ENCODE measurements at places on chromosomes 2 and 18. TPM values are rescaled to one million over a fixed set of nuclear protein-coding genes. Genes with fewer than 3 reads are reported as not detected.

The ITGA4 gene
- 7.2 TPM for total RNA-seq

The CYRIA gene
- 21.3 TPM for total RNA-seq

The REG1A gene
- 16.9 TPM for total RNA-seq

The MAIP1 gene
- 13.5 TPM for total RNA-seq

The POTEI gene
- total RNA-seq: 0.30 TPM

The GYPC gene
- total RNA-seq: 134 TPM

The ADAM23 gene
- 6.8 TPM for total RNA-seq

The GPAT2 gene
- 6.1 TPM for total RNA-seq

The CTIF gene
- 75.2 TPM for total RNA-seq

The VAMP5 gene
- total RNA-seq: 48.5 TPM

- no peak for DNase-seq
- no peak overlapping the region for H3K4me3 ChIP-seq
- no peak overlapping the region for H3K27ac ChIP-seq
- H3K27me3 ChIP-seq: no peaks in the 10 kb centered on the region
- H3K4me1 ChIP-seq: no peaks in the 10 kb centered on the region
These were observed 3.8 kb downstream of the PROM2 start for GRCh38 chr2:95278051-95278471.

DNA sequence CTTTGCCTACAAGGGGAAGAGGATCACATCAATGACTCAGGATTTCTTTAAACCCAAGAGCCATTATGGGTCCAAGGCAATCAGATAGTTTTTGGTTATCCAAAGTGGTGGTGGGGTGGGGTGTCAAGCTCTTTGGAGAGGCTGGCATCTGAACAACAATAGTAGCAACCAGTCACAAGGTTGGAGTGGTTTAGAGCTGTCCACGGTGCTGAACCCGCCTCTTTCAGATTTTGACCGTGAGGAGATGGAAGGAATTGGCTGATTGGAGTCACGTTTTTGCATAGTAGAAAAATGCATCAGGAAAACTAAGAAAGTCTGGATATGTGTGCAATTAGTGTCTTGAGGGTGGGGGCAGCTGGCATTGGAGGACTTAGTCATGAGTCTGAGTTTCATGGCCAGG is 159.9 kb downstream of the LOXHD1 start:
- DNase-seq: no peak
- H3K36me3 ChIP-seq: no peaks in the 10 kb centered on the region
- H3K27ac ChIP-seq: no peak overlapping the region
- H3K4me1 ChIP-seq: no peaks in the 10 kb centered on the region
- H3K27me3 ChIP-seq: no peaks in the 10 kb centered on the region

DNA sequence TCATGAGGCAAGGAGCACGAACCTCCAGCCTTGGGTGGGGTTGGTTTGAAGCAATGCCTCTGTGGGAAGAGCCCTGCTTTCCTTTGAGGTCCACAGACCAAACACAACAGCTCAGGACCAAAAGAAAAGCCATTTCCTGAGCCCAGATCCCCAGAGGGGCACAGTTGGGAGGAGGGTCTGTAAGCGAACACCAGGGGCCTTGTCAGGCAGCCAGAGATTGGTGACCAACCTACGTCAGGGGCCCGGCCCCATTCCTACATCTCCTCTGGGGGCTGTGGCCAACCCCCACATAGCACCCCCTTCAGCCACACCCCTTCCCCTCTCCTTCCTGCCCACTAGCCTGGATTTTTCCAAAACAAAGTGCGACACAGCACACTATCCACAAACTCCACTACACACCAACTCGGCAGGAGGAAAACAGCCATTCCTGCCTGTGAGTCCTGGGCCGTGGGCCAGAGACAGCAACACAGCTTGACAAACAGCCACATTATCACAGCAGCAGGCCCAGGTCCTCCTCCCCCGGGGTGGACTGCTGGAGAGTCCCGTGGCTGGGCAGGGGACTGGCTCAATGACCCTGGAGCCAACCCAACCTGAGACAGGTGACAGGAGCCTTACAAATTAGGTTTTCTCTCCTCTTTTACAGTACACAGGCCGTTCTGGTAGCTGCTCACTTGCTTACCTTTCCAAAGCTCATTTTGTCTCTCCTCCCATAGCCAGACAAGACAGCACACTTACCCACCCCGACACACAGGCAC is 98.8 kb downstream of the TNS1 start:
- peak overlapping the region; percentile 97 for H3K27ac ChIP-seq
- no peaks in the 10 kb centered on the region for H3K36me3 ChIP-seq
- no peak overlapping the region for H3K4me3 ChIP-seq

GRCh38 chr2:205837663-205838062 is 155.4 kb downstream of the NRP2 start:
- DNase-seq: no peak
- H3K27me3 ChIP-seq: no peaks in the 10 kb centered on the region
- no peaks in the 10 kb centered on the region for H3K36me3 ChIP-seq

- no peaks in the 10 kb centered on the region for H3K36me3 ChIP-seq
- H3K4me1 ChIP-seq: no peaks in the 10 kb centered on the region
- H3K27me3 ChIP-seq: no peaks in the 10 kb centered on the region
- H3K27ac ChIP-seq: no peak overlapping the region
These were observed 77.1 kb downstream of the DDX1 start for GRCh38 chr2:15668611-15669305.

- no peak overlapping the region for H3K4me3 ChIP-seq
- H3K27ac ChIP-seq: no peak overlapping the region
- DNase-seq: no peak
- no peaks in the 10 kb centered on the region for H3K4me1 ChIP-seq
- H3K27me3 ChIP-seq: no peaks in the 10 kb centered on the region
These were observed 402.0 kb downstream of the ALK start for GRCh38 chr2:29519338-29519925.

- H3K36me3 ChIP-seq: no peaks in the 10 kb centered on the region
- no peaks in the 10 kb centered on the region for H3K27me3 ChIP-seq
- DNase-seq: peak; percentile 17
- no peak overlapping the region for H3K4me3 ChIP-seq
- peaks cover 22% of the 10 kb centered on the region for H3K4me1 ChIP-seq
These were observed 86.6 kb downstream of the COL6A3 start for GRCh38 chr2:237327175-237327950.

DNA sequence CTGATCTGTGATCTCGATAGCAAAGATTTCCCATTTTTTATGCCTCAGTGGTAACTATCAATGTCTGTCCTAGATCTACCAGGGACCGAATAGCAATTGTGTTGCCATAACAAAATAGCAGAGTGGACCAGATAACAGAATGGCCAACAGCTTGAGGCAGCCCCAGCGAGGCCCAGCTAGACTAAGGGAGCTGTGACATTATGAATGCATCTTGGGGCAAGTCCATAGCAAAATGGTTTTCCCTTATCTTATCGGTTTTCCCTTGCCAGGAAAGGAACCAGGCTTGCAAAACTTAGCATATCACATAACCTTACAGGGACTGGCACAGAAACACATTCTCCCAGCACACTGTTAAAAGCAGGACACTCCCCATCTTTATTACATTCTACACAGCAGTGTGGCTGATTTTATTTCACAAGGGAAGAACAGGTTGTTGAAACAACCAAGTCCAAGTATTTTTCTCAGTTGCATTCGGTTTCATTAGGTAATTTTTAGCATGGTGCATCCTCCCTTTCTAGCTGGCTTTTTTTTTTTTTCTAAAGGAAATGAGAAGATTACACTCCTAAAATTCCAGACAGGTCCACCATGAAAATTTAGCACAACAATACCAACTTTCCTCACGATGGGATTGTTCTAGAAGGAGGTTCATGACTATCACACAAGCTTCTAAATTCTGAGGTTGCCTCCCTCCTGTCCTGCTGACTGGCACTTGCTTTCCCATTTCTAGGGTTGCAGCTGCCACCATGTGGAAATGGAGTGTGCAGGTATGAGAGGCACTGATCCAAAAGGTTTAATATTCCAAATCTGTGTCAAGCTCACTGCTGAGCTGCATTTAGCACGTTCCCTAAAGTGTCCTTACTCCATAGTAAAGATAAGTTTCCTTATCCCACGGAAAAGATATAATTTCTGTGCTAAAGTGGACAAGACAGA is 97.0 kb upstream of the SLC35G4 start:
- H3K36me3 ChIP-seq: no peaks in the 10 kb centered on the region
- no peak overlapping the region for H3K4me3 ChIP-seq
- no peak overlapping the region for H3K27ac ChIP-seq
- no peaks in the 10 kb centered on the region for H3K27me3 ChIP-seq
- no peaks in the 10 kb centered on the region for H3K4me1 ChIP-seq
- no peak for DNase-seq

- H3K27me3 ChIP-seq: no peaks in the 10 kb centered on the region
- peak; percentile 74 for DNase-seq
- H3K4me3 ChIP-seq: no peak overlapping the region
These were observed 370.8 kb downstream of the OSR1 start for GRCh38 chr2:18987592-18988073.

DNA sequence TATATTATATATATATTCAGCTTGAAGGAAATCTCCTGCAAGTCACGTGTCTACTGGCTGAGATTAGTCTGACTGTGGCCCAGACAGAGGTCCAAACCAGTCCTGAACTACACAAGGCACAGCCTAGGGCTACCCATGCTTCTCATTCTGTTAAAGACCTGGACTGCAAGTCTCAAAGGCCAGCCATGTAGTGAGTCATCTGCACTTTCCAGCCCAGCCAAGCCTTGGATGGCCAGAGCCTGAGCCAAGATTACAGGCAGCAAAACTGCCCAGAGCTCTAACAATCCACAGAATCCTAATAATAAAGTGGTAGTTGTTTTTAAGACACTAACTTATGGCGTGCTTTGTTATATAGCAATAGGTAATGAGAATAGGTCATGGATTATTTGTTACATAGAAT is 259.6 kb downstream of the SS18 start:
- H3K4me3 ChIP-seq: no peak overlapping the region
- H3K36me3 ChIP-seq: no peaks in the 10 kb centered on the region
- H3K27me3 ChIP-seq: no peaks in the 10 kb centered on the region
- peak; percentile 55 for DNase-seq

- H3K36me3 ChIP-seq: no peaks in the 10 kb centered on the region
- H3K4me3 ChIP-seq: no peak overlapping the region
- H3K4me1 ChIP-seq: no peaks in the 10 kb centered on the region
- H3K27me3 ChIP-seq: no peaks in the 10 kb centered on the region
- H3K27ac ChIP-seq: no peak overlapping the region
- DNase-seq: no peak
These were observed 12.6 kb upstream of the SEC11C start for GRCh38 chr18:59127047-59127446.

GRCh38 chr2:76861708-76862107 is 660.5 kb downstream of the LRRTM4 start:
- no peaks in the 10 kb centered on the region for H3K27me3 ChIP-seq
- H3K4me3 ChIP-seq: no peak overlapping the region
- H3K4me1 ChIP-seq: no peaks in the 10 kb centered on the region
- no peak for DNase-seq

GRCh38 chr2:51619961-51620360 is 588.0 kb upstream of the NRXN1 start:
- no peaks in the 10 kb centered on the region for H3K27me3 ChIP-seq
- no peaks in the 10 kb centered on the region for H3K4me1 ChIP-seq
- DNase-seq: no peak

DNA sequence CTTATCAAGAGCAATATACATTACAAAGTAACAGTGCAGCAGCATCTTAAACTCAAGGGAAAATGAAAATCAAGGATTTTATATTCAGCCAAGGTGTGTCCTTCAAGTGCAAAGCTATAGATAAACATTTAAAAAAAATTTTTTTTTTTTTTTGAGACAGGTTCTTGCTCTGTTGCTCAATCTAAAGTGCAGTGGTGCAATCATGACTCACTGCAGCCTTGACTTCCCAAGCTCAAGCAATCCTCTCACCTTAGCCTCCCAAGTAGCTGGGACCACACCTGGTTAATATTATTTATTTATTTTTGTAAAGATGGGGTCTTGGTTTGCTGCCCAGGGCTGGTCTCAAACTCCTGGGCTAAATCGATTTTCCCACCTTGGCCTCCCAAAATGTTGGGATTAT is 9.0 kb downstream of the CDKL4 start:
- no peaks in the 10 kb centered on the region for H3K36me3 ChIP-seq
- no peak overlapping the region for H3K4me3 ChIP-seq
- H3K27me3 ChIP-seq: no peaks in the 10 kb centered on the region
- no peaks in the 10 kb centered on the region for H3K4me1 ChIP-seq

DNA sequence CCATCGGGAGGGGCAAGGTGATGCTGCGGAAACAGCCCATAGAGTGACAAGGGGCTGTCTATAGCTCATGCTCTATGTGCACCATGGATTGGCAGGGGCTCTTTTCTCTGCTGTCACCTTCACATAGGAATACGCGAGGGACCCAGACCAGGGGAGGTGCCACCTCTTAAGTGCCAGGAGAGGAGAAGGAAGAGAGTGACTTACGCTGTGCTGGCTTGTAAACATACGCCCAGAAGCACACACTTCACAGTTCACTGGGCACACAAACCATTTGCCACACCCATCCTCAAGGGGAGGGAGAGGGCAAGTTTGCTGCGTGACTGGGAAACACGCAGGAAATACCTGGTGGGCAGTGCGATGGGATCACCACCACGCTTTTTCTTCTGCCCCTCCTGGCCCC is 65.1 kb upstream of the GPR45 start:
- H3K27ac ChIP-seq: no peak overlapping the region
- no peaks in the 10 kb centered on the region for H3K4me1 ChIP-seq
- DNase-seq: no peak
- H3K27me3 ChIP-seq: no peaks in the 10 kb centered on the region

GRCh38 chr2:43075811-43076585 is 150.4 kb downstream of the ZFP36L2 start:
- peak; percentile 67 for DNase-seq
- no peaks in the 10 kb centered on the region for H3K36me3 ChIP-seq
- peak overlapping the region; percentile 47 for H3K27ac ChIP-seq
- H3K4me1 ChIP-seq: peaks cover 31% of the 10 kb centered on the region
- no peak overlapping the region for H3K4me3 ChIP-seq

GRCh38 chr2:130852521-130853115 is 15.9 kb downstream of the ARHGEF4 start:
- DNase-seq: no peak
- H3K4me1 ChIP-seq: no peaks in the 10 kb centered on the region
- no peak overlapping the region for H3K4me3 ChIP-seq
- H3K27ac ChIP-seq: no peak overlapping the region

Data from ovary (tissue), 10 donors.